ENCODE measurements at places on chromosomes 2 and 18.
A peak's percentile ranks its signal among the peaks of the same experiment; 100 is the strongest.

- DNase-seq = no peak
Measured at GRCh38 chr18:70956554-70956953, 667.7 kb downstream of the SOCS6 start.

- DNase-seq = peak; percentile 45
Measured at GRCh38 chr18:58861353-58861752, 3.3 kb upstream of the ZNF532 start.

DNA sequence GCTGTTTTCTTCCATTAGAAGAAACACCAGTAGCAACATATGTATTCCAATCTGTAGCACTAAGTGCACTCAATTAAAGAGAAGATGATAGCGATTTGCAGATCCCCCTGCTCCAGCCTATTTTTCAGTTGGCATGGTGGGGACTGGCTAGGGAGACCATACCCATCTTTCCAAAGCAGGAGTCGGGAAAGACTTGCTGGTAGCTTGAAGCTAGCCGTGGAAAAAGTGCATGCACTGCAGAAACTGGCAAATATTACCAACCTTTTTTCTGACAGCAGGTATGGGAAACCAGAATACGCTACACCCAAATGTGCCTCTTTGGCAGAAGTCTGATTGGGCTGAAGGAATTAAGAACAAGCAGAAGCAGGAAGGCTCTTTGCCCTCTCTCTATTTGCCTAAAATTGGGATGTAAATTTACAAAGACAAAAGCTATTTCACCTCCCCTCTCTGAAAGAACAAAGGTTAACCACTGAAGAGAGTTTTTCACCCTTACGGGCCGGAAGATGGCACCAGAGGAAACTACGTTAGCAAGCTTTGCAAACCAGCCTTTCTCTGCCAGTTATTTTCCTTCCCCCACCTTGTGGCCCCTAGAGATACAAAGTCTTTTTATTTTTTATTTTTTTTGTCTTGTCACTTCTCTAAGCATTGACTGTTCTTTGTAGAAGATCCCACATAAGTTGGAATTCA, 273.1 kb downstream of the DLGAP1 start:
- DNase-seq = peak; percentile 53

DNA sequence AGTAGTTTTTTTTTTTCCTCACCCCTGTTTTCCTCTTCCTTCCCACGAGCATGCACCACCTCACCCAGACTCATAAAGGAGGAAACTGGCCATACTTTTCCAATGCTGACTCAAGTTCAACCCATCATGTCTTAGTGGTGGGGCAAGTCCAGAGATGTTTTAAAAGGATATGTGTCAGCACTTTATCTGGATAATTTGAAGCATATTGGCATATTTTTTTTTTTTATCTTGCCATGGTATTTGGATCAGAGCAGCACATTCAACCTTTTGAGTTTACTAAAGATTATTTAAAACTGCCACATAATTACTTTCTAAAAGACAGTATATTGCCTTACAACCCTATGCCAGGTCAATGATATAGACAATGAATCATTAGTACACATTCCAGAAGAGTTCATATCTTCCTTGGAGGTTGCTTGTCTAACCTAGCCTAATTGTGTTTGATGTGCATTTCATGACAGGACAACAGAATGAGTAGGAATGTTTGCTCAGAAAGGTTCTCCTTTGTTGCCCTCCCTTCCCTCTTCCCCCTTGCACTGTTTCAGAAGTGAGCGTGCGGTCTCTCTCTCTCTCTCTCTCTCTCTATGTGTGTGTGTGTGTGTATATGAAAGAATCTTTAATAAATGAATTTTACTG, 950.7 kb upstream of the FAM98A start:
- no peak for DNase-seq

DNA sequence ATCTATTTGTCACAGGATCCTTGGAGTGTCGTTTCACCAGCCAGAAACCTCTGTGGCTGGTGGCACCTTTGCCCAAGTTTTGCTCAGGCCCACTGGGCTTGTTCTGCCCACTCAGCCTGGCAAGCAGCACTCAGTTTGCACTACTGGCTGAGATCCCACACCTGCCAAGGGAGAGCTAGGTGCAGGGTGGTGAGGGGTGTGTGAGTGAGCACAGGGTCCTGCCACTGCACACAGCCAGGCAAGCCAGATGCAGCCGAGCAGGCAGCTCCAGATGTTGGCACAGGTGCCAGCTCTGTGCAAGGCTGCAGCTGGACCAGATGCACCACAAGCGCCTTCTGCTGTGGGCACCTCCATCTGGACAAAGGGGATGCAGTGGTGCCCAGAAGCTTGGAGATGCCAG, 281.7 kb upstream of the UBE2E3 start:
- DNase-seq = no peak

DNA sequence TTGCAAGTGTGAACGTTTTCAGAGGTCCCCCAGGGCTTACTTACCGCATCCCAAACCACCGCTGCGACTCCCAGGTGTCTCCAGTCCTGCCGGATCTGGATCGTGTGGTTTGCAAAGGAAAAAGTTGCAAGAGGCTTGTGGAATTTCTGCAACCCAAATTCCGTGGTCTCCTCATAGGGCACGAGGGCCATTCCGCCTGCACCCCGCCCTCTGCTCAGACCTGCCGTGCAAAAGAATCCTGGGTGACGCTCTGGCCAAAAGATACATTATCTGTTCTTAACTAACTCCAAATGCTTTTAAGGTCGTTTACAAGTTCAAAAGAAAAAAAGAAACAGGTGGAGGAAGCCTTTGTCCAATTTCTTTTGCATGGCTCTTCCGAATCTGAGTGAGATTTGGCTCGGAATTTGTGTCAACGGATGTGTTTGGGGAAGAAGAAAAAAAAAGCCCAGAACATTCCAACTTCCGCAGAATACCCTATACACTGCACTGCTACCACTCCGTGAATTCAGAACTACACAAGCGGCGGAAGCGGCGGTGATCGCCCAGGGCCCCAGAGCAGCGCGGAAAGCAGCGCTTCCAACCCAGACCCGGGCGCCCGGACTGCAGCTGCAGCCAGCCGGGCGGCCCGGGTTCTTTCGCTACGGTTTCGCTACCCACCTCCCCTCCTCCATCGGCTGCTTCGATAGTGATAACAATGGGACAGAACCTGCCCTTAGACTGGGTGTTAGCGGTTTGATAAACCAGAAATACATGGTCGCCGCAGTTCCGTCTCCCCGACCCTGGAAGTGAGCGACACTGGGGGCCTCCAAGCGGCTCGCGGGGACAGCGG, 795 bp downstream of the METTL21A start:
- DNase-seq = peak; percentile 83

Data from neural progenitor cell (in vitro differentiated cells).